ENCODE measurements at places on chromosomes 6 and 20.

- DNase-seq, result no peak
Measured at GRCh38 chr20:444117-444516, 18.2 kb downstream of the TBC1D20 start.

GRCh38 chr6:159762681-159763293 is 942 bp downstream of the ACAT2 start:
- DNase-seq, result peak; percentile 45

GRCh38 chr20:61404303-61404702 is 152.2 kb downstream of the CDH4 start:
- no peak for DNase-seq

DNA sequence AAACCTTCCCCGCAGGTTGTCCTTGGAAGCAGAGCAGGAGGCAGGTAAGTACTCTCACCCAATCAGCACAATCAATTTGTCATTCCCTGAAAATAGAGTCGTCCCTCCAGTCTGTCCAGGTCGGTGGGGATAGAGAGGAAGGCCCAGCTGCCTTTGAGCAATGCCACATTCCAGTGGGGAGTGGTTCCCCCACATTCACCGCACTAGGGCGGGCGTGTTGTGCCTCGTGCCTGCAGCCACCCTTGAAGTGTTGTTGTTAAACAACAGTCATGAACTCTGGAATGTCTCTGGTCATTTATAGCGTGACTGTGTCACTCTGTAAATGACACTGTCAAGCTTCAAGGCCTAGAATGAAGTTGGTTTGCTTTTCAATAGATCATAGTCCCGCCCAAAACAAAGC is 33.4 kb downstream of the PRDM1 start:
- DNase-seq, result peak; percentile 19
